ENCODE measurements at places on chromosomes 2 and 18. TPM values are rescaled to one million over a fixed set of nuclear protein-coding genes. Genes with fewer than 3 reads are reported as not detected.
A peak's percentile ranks its signal among the peaks of the same experiment; 100 is the strongest.

Gene PKDCC
- total RNA-seq, result 1.3 TPM

Gene DPP4
- total RNA-seq, result 0.18 TPM

Gene UGP2
- 52.4 TPM for total RNA-seq

Gene DQX1
- total RNA-seq, result 0.38 TPM

Gene FBLN7
- total RNA-seq, result not detected

Gene SLC9A4
- 0.04 TPM for total RNA-seq

Gene NAT8
- not detected for total RNA-seq

Gene CDCA7
- total RNA-seq, result 66.8 TPM

Gene RNF144A
- 8.8 TPM for total RNA-seq

Gene SERPINB5
- total RNA-seq, result 1.4 TPM

Gene PARD3B
- 3.0 TPM for total RNA-seq

Gene YPEL5
- 12.3 TPM for total RNA-seq

- DNase-seq, result no peak
- H3K27ac ChIP-seq, result no peak overlapping the region
- H3K36me3 ChIP-seq, result no peaks in the 10 kb centered on the region
- H3K4me1 ChIP-seq, result no peaks in the 10 kb centered on the region
- H3K4me3 ChIP-seq, result no peak overlapping the region
- H3K27me3 ChIP-seq, result no peaks in the 10 kb centered on the region
Measured at GRCh38 chr2:37549598-37549997, 121.8 kb downstream of the CDC42EP3 start.

DNA sequence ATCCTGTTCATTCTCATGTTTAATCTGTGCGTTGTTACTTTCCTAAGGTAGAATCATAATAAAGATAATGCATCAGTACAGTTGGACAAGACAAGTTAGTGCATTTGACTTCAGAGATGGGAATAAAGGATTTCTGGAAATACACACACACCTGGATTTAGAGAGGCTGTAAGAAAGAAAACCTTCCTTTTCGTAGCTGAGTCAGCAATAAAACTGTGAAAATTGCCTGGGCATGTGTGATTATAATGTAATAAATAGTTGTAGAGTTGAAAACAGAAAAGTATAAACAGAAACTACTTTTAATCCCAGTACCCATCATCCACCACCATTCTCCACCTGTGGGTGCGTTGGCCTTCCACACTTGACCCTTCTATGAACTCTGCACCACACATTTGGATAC lies 15.4 kb downstream of the CFAP53 start:
- H3K27me3 ChIP-seq, result no peaks in the 10 kb centered on the region
- no peak overlapping the region for H3K27ac ChIP-seq
- no peaks in the 10 kb centered on the region for H3K4me1 ChIP-seq
- no peak for DNase-seq
- H3K4me3 ChIP-seq, result no peak overlapping the region

- H3K27ac ChIP-seq, result no peak overlapping the region
- H3K4me1 ChIP-seq, result no peaks in the 10 kb centered on the region
- no peak for DNase-seq
- H3K36me3 ChIP-seq, result no peaks in the 10 kb centered on the region
Measured at GRCh38 chr2:6971502-6971901, 54.3 kb downstream of the RNF144A start.

GRCh38 chr2:98709535-98709934 lies 21.4 kb downstream of the MGAT4A start:
- DNase-seq, result no peak
- peaks cover 17% of the 10 kb centered on the region for H3K27me3 ChIP-seq
- H3K4me3 ChIP-seq, result no peak overlapping the region
- H3K36me3 ChIP-seq, result no peaks in the 10 kb centered on the region

- no peaks in the 10 kb centered on the region for H3K27me3 ChIP-seq
- no peak for DNase-seq
- 0 out of 3 replicates have a peak, but pooled peaks cover 7% of the 10 kb centered on the region for H3K36me3 ChIP-seq
Measured at GRCh38 chr2:237720957-237721356, 77.6 kb upstream of the RBM44 start.

DNA sequence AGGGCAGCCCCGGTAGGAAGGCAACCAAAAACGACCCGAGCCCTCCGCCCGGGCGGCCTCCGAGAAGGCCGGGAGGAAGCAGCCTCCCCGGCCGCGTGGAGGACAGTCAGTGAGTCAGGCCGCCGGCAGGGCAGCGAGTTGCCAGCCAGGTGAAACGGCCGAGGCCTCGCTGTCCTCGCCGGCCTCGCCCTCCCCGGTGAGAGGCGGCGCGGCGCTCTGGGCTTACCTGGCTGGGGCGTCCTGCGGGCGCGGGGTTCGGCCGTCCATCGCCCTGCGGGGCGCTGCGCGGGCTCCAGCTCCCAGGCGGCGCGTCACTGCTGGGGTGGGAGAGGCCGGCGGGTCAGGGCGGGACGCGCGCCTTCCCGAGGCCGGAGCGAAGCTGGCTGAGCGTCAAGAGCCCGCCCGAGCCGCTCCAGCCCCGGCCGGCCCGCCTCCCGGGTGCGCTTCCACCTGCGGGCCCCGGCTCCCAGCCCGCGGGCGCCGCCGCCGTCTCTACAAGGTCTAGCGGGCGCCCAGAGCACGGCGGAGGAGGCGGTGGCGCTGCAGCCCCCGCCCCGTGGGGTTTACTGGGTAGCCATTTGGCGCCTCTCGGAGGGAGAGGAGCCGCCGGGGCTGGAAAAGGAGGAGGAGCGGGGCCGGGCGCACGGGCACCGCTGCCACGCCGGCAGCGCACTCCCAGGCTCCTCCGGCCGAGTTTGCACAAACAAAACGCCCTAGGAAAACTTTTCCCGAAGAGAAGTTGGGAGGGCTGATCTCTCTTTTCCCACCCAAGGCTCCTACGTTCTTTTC lies 499 bp downstream of the COBLL1 start:
- peak; percentile 47 for DNase-seq
- no peaks in the 10 kb centered on the region for H3K27me3 ChIP-seq
- no peaks in the 10 kb centered on the region for H3K36me3 ChIP-seq
- no peaks in the 10 kb centered on the region for H3K4me1 ChIP-seq

- H3K27me3 ChIP-seq, result peaks cover 2% of the 10 kb centered on the region
- no peaks in the 10 kb centered on the region for H3K4me1 ChIP-seq
- no peak overlapping the region for H3K27ac ChIP-seq
- DNase-seq, result no peak
Measured at GRCh38 chr2:238952261-238952919, 104.5 kb downstream of the TWIST2 start.

DNA sequence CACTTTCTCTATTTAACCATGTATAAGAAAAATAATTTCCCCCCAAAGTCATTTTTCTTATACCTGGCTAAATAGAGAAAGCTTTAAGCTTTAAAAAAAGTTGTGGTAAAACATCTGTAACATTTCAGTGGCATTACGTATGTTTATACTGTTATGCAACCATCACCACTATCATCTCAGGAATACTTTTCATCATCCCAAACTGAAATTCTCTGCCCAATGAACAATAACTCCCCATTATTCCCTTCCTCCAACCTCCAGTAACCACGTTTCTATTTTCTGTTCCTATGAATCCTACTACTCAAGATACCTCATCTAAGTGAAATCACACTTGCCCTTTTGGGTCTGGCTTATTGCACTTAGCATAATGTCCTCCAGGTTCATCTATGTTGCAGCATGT lies 1.7 kb upstream of the SLC3A1 start:
- H3K4me3 ChIP-seq, result no peak overlapping the region
- peaks cover 8% of the 10 kb centered on the region for H3K27me3 ChIP-seq
- no peak for DNase-seq

DNA sequence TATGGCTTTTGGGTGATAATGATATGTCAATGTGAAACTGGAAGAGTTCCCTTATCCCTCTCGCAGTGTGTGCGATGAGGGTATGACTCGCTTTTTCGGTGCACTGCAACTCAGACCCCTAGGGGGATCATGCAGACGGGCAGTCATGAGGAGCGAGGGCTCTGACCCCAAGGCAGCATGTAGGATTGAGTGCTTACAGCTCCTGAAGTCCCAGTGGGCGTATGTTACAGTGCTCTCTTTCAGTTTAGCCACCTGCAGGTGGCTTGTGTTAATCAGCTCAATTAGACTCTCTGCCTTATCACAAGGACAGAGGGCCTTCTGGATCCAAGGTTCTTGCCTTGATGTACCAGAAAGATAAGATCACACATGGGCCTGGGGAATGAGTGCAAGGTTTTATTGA lies 1269.9 kb upstream of the GYPC start:
- no peak overlapping the region for H3K27ac ChIP-seq
- DNase-seq, result no peak
- no peaks in the 10 kb centered on the region for H3K36me3 ChIP-seq

- H3K4me3 ChIP-seq, result no peak overlapping the region
- no peak overlapping the region for H3K27ac ChIP-seq
- no peaks in the 10 kb centered on the region for H3K27me3 ChIP-seq
- DNase-seq, result no peak
- no peaks in the 10 kb centered on the region for H3K36me3 ChIP-seq
Measured at GRCh38 chr2:39506215-39506614, 69.1 kb upstream of the MAP4K3 start.

- H3K27me3 ChIP-seq, result no peaks in the 10 kb centered on the region
- H3K27ac ChIP-seq, result no peak overlapping the region
- H3K4me3 ChIP-seq, result no peak overlapping the region
- no peaks in the 10 kb centered on the region for H3K4me1 ChIP-seq
- no peak for DNase-seq
Measured at GRCh38 chr2:51846796-51847195, 814.9 kb upstream of the NRXN1 start.

DNA sequence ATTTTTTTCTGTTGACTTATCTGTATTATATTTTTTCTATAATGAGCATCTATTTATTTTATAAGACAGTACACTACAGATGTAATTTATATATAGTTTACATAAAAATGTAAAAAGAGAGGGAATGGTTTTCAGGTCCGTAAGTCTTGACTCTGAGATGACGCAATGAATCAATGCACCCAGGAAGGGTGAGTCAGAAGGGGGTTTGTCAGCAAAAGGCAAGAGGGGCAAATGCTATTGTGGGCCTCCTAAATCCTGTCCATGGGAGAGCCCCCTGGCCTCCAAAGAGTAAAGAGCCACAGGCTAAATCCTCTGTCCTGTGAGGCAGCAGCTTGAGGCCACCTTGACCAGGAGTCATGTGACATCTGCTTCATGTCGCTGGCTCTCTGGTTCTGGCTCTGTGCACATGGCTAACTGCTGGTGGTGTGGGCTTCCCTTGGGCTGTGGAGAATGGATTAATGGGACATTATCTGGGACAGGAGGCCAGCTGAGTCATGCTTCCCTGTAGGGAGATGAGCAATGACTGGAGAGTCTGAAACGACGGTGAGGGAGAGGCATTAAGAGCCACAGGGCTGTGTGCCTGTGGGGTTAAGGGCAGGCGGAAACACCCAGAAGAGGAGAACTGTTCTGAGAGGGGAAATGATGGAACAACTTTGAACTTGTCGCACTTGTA lies 22.8 kb upstream of the ASB18 start:
- no peak overlapping the region for H3K27ac ChIP-seq
- H3K36me3 ChIP-seq, result no peaks in the 10 kb centered on the region
- no peaks in the 10 kb centered on the region for H3K27me3 ChIP-seq

DNA sequence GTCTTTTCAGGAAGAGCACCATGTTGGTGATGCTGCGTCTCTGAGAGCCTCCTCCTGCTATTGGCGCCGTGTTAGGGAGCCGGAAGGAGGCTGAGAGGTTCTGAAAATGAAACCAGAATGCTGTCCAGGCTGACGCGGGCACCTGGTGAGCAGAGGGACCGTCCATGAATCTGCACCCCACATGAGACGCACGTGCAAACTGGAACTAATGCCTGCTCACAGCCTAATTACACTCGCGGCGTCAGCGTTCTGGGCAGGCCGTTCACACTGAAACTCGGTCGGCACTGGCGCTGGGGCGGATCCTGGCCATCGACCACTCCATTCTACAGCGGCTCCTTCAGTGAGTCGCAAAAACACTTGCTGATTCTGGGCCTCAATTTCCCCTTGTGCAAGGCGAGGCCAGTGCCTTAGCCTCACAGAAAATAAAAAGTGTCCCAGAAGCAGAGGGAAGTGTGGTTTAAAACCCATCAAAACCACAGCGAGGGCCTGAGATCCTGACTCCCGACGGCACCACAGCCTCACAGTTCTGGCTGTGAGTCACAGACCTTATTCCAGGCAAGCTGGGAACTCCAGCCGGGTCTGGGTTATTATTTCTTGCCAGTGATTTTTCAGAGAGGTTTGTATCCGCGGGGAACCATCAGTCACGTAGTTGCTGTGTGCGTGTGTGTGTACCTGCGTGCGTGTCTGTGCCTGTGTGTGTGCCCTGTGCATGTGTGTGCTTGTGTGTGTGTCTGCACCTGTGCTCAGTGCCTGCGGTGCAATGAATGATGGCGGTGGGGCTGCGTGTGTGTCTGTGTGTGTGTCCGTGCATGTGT lies 49.1 kb upstream of the CTDP1 start:
- H3K4me1 ChIP-seq, result no peaks in the 10 kb centered on the region
- no peaks in the 10 kb centered on the region for H3K36me3 ChIP-seq
- H3K4me3 ChIP-seq, result no peak overlapping the region
- no peak for DNase-seq
- H3K27me3 ChIP-seq, result peaks cover 52% of the 10 kb centered on the region
- no peak overlapping the region for H3K27ac ChIP-seq

GRCh38 chr2:189834059-189834458 lies 49.8 kb downstream of the PMS1 start:
- H3K27me3 ChIP-seq, result no peaks in the 10 kb centered on the region
- no peak overlapping the region for H3K4me3 ChIP-seq
- no peak overlapping the region for H3K27ac ChIP-seq

GRCh38 chr2:231909631-231910030 lies 16.6 kb downstream of the NPPC start:
- no peak overlapping the region for H3K4me3 ChIP-seq
- no peaks in the 10 kb centered on the region for H3K4me1 ChIP-seq
- DNase-seq, result no peak
- peaks cover 33% of the 10 kb centered on the region for H3K27me3 ChIP-seq

GRCh38 chr2:12335131-12335530 lies 381.6 kb upstream of the TRIB2 start:
- H3K27ac ChIP-seq, result no peak overlapping the region
- no peak for DNase-seq
- no peaks in the 10 kb centered on the region for H3K27me3 ChIP-seq
- H3K4me3 ChIP-seq, result no peak overlapping the region
- no peaks in the 10 kb centered on the region for H3K4me1 ChIP-seq

GRCh38 chr18:74368901-74369705 lies 53.5 kb downstream of the C18orf63 start:
- no peak for DNase-seq
- peaks cover 13% of the 10 kb centered on the region for H3K27me3 ChIP-seq
- H3K27ac ChIP-seq, result no peak overlapping the region
- H3K4me1 ChIP-seq, result no peaks in the 10 kb centered on the region
- no peak overlapping the region for H3K4me3 ChIP-seq
- no peaks in the 10 kb centered on the region for H3K36me3 ChIP-seq

DNA sequence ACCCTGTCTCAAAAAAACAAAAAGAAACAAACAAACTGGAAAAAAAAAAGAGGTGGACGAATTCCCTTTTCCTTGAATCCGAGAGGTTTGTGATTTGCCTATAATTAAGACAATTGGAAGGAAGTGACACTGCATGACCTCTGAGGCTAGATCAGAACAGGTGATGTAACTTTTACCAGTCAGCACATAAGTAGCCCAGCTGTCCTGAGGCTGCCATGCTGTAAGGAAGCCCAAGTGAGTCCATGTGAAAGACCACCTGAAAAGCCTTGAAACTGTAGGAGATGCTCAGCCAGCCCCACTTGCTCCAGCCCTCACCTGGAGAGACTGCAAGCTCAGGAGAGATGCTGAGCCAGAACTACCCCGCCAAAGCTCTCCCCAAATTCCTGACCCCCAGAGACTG lies 166.8 kb downstream of the TGIF1 start:
- no peaks in the 10 kb centered on the region for H3K36me3 ChIP-seq
- no peak overlapping the region for H3K27ac ChIP-seq
- H3K27me3 ChIP-seq, result no peaks in the 10 kb centered on the region
- no peak for DNase-seq

GRCh38 chr2:80592106-80592505 lies 287.6 kb upstream of the LRRTM1 start:
- H3K36me3 ChIP-seq, result no peaks in the 10 kb centered on the region
- H3K27ac ChIP-seq, result no peak overlapping the region
- no peak overlapping the region for H3K4me3 ChIP-seq

- no peak overlapping the region for H3K27ac ChIP-seq
- DNase-seq, result no peak
- no peaks in the 10 kb centered on the region for H3K36me3 ChIP-seq
- no peak overlapping the region for H3K4me3 ChIP-seq
Measured at GRCh38 chr2:70467831-70468779, 85.5 kb downstream of the TGFA start.
